ENCODE measurements at places on chromosomes 12 and 14. TPM values are rescaled to one million over a fixed set of nuclear protein-coding genes. Genes with fewer than 3 reads are reported as not detected.

The ESR2 gene
- total RNA-seq, result 0.10 TPM

The C3AR1 gene
- 1.9 TPM for total RNA-seq

The SOAT2 gene
- not detected for total RNA-seq

The FOXG1 gene
- not detected for total RNA-seq

The OAS3 gene
- 14.8 TPM for total RNA-seq

The EFS gene
- total RNA-seq, result not detected

The PLEK2 gene
- total RNA-seq, result 2.3 TPM

The KIF26A gene
- 1.4 TPM for total RNA-seq

The LHX5 gene
- not detected for total RNA-seq

The CLEC4C gene
- total RNA-seq, result not detected

The TSPAN19 gene
- total RNA-seq, result 0.10 TPM

The MAGOHB gene
- 86.5 TPM for total RNA-seq

The CCDC197 gene
- total RNA-seq, result not detected

The KCNH5 gene
- 3.0 TPM for total RNA-seq

The KRT77 gene
- not detected for total RNA-seq
